Activated CD8-positive, alpha-beta memory T cell treated with anti-CD3 and anti-CD28 coated beads for 48 hours (primary cell): ENCODE measurements at places on chromosomes 13 and 19.

GRCh38 chr19:10332158-10332964 lies 968 bp downstream of the RAVER1 start:
- DNase-seq, result no peak

GRCh38 chr19:28042516-28042915 lies 1170.4 kb downstream of the UQCRFS1 start:
- no peak for DNase-seq

DNA sequence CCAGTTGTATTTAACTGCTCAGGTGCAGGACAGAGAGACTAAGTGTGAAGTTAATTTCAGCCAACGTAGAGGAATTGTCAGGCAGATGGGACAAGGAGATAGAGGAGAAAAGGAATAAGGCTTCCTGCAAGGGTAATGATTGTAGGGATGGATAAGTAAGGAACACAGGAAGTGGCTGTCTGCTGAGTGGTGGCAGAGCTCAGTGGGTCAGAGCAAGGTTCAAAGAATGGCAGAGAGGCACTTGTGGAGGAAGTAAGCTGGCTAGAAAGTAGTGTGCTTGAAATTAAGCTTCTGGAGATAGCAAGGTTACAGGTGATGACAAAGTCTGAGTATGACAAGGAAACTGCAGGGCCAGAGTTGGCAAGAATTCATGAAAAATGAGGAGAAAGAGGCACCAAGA lies 47.9 kb downstream of the USPL1 start:
- no peak for DNase-seq

- DNase-seq, result no peak
Measured at GRCh38 chr19:3945838-3946237, 13.0 kb downstream of the NMRK2 start.

- no peak for DNase-seq
Measured at GRCh38 chr13:33272531-33273124, 12.9 kb downstream of the STARD13 start.

DNA sequence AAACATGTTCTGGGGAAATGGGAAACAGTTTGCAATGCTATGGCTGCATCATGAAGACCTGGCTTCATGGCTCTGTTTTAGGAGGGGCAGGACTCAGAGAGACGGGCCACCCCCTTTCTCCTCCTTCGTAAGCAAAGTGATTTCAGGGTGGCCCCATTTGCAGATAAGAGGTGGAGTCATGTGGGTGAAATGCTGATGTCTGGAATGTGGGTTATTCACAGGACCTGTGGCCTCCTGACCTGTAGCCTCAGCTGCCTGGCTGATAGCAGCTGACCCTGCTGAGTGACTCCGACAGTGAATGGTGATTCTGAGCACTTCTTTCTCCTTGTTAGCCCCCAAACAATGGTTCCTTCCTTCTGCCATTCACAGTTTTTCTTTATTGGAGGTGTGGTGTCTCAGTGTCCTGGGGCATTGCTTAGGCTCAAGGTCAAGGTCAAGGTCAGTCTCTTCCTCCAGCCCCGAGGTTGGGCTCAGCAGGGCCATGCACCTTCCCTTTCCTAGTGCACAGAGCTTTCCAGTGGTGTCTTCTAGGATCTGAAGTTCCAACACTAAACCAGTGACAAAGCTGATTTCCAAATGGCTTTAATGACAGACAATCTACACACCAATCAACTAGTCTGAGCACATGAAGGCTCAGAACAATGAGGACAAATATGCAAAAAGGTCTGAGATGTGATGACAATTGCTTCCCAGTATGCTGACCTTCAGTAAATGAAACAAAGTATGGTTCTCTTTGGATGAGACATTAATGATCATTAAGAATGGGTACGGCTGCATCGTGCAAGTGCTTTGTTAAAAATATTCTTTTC lies 49.6 kb upstream of the ANKRD10 start:
- no peak for DNase-seq
